ENCODE measurements at places on chromosomes 7 and 10. TPM values are rescaled to one million over a fixed set of nuclear protein-coding genes. Genes with fewer than 3 reads are reported as not detected.
A peak's percentile ranks its signal among the peaks of the same experiment; 100 is the strongest.

PLEKHS1 gene
- not detected for total RNA-seq

ODAD2 gene
- 0.16 TPM for total RNA-seq

BLOC1S2 gene
- total RNA-seq, result 70.5 TPM

GALNT17 gene
- total RNA-seq, result 3.5 TPM

HTR5A gene
- not detected for total RNA-seq

FAM25C gene
- total RNA-seq, result not detected

FASTK gene
- 177 TPM for total RNA-seq

CDHR1 gene
- total RNA-seq, result 0.86 TPM

GRCh38 chr7:77413861-77414424 is 2.2 kb downstream of the GSAP start:
- DNase-seq, result no peak

DNA sequence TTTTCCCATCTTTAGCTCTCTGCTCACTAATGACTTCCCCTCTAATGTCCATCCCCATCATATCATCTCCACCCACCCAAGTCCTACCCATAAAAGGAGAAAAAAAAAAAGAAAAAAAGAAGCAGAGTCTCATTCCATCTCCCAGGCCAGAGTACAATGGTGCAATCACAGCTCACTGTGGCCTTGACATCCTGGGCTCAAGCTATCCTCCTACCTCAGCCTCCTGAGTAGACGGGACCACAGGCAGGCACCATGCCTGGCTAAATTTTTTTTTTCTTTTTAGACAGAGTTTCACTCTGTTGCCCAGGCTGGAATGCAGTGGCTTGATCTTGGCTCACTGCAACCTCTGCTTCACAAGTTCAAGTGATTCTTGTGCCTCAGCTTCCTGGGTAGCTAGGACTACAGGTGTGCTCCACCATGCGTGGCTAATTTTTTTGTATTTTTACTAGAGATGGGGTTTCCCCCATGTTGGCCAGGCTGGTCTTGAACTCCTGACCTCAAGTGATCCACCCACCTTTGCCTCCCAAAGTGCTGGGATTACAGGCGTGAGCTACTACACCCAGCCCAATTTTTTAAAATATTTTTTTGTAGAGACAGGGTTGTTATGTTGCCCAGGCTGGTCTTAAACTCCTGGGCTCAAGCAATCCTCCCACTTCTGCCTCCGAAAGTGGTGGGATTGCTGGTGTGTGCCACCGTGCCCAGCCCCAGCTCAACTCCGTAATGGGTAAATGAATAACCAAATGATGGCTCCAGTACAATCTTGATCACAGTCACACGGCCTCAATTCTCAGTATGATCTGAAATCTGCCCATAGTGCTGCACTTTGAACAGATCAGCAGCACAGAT is 24.6 kb upstream of the SGMS1 start:
- DNase-seq, result no peak

DNA sequence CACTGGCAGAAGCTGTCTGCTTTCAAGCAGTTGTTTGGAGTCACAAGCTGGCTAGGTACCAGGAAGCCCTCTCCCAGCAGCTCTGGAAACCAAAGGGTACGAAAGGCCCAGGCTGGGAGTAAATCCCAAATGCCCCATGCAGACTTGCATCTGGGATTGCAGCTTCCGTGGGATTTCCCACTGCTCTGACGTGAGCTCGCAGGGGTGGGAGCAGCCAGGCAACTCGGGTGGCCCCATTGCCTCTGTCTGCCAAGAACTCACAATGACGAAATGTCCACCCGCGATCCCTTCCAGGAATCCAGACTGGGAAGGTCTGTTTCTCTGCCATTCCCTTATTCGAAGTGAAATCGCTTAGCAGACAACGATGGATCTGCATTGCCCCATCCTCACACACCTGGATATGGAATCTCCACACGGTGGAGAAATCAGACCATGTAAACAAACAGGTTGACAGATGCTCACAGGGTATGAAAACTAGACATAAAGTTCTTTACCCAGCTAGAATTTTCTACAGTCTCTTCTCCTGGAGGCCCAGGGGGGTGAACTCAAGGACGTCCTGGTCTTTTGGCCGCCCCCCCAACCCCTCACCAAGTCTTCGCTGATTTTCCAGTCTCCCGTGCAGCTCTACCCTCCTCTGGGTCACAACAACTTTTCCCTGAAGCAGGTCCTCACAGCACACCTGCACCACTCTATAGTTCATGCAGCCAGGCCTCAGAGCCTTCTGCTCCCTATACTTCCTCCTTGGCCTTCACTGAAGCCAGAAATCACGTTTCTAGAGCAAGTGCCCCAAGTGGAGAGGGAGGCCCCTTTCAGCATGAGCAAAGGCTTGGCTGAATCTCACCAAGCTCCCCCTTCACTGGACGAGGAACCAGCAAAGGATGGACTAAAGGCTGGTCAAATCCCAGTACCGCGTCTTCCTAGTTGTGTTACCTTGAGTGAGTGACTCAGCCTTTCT is 20.0 kb downstream of the SH3PXD2A start:
- no peak for DNase-seq

- no peak for DNase-seq
Observed at GRCh38 chr7:12699299-12699698, 11.9 kb downstream of the ARL4A start.

DNA sequence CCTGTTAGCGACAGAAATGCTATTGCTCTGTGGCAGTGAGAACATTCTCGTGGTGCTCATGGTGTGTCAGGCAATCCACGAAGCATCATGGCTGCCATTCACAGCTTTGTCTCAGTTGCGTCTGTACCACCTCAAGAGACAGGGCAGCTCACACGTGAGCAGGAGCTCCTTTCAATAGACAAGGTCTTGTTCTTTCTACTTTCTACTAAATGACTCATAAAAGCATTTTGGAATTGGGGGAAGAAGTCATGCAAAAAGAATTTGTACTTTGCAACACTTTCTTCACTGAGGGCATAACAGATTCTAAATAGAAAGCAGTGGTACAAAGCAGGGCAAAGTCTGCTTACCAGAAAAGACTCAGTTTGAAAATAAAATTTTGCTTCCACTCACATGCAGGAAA is 638.5 kb downstream of the PHTF2 start:
- DNase-seq, result peak; percentile 41

- DNase-seq, result no peak
Observed at GRCh38 chr10:133068111-133069032, 19.4 kb upstream of the ADGRA1 start.

- DNase-seq, result no peak
Observed at GRCh38 chr10:69730251-69731156, 71.2 kb upstream of the COL13A1 start.

DNA sequence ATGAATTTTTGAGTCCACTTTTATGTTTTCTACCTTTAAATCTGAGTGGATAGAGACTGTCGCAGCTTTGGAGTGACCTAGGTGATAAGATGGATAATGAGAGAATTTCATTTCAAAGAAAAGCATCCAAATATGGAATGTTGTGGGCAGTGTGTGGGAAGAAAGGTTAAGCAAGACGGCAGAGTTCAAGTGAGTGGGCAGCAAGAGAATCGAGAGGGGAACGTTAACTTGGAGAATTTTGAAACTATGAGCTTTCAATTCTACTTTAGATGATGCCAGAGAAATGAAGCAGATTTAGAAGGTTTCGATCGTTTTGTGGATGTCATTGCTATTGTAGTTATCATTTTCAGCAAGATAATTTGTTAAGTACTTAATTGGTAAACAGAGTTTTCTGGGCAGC is 73.0 kb downstream of the XRCC2 start:
- no peak for DNase-seq

All from myocyte (in vitro differentiated cells).